HS-27A (cell line): ENCODE measurements at places on chromosomes 5 and 9.

- DNase-seq: no peak
These were observed 61.7 kb upstream of the SHB start for GRCh38 chr9:38130724-38131123.

GRCh38 chr5:2007496-2007877 lies 124.8 kb upstream of the IRX4 start:
- no peak for DNase-seq

DNA sequence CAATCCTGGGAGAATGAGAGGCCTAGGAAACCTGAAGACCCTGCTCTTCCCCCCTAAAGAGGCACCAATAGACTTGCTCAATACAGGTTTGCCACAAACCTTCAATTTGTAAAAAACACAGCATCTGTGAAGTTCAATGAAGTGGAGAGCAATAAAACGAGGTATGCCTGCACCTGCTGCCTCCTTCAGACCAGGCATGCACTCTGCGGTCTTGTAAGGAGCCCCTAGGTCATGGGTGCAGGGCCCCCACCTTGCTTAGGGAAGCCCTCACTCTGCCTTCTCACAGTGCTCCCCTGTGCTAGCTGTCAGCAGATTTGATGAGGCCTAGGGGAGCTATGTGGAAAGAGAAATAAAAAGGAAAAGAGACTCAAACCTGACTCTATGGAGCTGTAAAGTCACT lies 72.1 kb upstream of the GALNT10 start:
- DNase-seq: no peak

DNA sequence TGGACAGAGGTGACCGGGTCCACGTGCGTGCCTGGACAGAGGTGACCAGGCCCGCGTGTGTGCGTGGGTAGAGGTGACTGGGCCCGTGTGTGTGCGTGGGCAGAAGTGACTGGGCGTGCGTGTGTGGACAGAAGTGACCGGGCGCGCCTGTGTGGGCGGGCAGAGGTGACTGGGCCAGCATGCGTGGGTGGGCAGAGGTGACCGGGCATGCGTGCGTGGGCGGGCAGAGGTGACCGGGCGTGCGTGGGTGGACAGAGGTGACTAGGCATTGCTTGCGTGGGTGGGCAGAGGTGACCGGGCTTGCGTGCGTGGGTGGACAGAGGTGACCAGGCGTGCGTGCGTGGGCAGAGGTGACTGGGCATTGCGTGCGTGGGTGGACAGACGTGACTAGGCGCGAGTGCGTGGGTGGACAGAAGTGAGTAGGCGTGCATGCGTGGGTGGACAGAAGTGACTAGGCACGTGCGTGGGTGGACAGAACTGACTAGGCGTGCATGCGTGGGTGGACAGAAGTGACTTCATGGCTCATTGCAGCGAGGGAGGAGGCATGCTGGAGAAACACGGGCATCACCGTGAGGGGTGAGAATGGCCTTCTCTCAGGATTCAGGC lies 254.1 kb upstream of the IRX4 start:
- no peak for DNase-seq

- DNase-seq: no peak
These were observed 13.2 kb downstream of the ITK start for GRCh38 chr5:157193699-157194424.

GRCh38 chr5:136101884-136102283 lies 30.8 kb upstream of the SMAD5 start:
- no peak for DNase-seq

DNA sequence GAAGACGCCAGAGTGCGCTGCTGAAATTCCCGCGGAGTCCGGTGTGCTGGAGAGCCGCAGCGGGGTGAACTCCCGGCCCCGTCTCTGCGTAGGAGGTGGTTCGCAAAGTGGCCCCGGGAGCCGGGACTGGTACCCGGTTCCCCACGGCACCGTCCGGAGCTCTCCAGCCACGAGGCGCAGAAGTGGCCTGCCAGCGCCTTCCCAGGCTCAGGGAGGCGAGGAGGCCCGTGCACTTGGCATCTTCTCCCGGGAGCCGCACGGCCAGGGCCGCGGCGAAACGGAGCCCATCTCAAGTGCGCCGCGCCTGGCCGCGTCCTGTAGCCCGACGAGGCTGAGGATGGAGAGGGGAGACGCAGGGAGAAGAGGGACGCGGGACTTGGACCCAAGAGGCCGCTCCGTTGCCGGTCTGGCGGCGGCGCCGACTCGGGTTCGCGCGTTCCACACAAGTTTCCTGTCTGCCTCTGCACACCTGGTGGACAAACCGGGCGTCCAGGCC lies 1.1 kb upstream of the IRX1 start:
- no peak for DNase-seq

DNA sequence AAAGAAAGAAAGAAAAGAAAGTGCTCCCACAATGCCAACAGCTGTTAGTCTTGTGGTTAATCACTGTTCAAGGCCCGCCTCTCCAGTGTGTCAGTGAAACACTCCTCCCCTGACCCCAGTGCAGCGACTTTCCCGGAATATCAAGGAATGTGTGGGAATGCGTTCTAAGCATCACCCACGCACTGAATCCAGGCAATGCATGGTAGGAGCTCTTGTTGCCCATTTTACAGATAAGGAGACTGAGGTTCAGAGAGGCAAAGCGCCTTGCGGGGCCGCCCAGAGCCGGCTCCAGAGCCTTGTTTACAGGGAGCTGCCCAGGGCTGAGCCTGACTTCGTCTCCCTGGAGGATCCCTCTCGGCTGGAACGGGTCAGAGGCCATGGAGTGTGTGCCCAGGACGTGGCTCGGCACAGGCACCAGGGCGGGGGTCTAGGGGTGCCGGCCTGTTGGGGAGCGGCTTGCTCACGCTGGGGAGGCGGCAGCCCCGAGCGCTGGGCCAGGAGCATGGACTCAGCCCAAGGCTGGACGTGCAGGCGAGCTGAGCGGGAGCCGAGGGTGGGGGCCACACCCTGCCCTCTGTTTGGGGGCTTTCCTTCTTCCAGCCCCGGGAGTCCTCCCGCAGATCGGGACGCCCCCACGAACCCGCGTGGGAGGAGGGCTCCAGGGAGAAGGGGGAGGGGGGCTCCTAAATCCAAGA lies 823 bp downstream of the ST6GALNAC6 start:
- no peak for DNase-seq

- no peak for DNase-seq
These were observed 514.1 kb upstream of the MEF2C start for GRCh38 chr5:89397096-89397495.

DNA sequence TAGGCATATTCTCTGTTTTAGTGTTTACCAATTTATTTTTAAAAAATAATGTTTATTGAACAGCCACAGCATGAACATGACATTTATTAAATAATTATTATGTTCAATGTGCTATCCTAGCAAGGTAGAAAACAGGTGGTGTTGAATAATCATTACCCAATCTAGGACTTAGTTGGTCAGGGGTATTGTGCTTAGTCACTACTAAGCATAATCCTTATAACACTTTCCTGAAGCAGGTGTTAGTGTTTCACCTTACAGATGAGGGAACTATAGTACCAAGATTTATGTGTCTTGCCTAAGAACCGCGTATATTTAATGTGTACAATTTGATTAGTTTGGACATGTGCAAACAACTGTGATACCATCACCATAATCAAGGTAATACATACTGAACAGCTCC lies 1387.2 kb upstream of the ACO1 start:
- DNase-seq: no peak
